ENCODE measurements at places on chromosomes 12 and 14. TPM values are rescaled to one million over a fixed set of nuclear protein-coding genes. Genes with fewer than 3 reads are reported as not detected.
A peak's percentile ranks its signal among the peaks of the same experiment; 100 is the strongest.

The STAT6 gene
- 239 TPM for total RNA-seq

The KRT75 gene
- total RNA-seq: not detected

The GCH1 gene
- 54.8 TPM for total RNA-seq

The SRRM4 gene
- total RNA-seq: not detected

The M6PR gene
- total RNA-seq: 224 TPM

The FGF6 gene
- total RNA-seq: not detected

DNA sequence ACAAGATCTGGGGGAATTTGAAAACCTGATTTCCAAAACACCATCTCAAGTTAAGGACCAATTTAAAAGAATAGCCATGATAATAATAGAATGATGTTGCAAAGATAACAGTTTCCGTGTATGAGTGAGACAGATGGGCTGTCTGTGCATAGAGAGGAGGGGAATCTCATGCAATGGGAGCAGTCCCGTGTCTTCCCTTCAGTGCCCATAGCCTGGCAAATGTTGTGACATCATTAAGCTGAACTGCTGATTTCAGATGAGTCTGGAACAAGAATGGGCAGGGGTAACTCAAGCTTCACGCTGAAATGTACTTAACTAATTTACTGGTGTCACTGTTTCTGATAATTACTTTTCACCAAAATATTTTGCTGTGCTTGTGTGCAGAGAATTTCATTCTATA is 454.0 kb downstream of the FOXG1 start:
- H3K4me3 ChIP-seq: no peak overlapping the region
- no peaks in the 10 kb centered on the region for H3K36me3 ChIP-seq
- DNase-seq: no peak
- no peak overlapping the region for H3K27ac ChIP-seq

DNA sequence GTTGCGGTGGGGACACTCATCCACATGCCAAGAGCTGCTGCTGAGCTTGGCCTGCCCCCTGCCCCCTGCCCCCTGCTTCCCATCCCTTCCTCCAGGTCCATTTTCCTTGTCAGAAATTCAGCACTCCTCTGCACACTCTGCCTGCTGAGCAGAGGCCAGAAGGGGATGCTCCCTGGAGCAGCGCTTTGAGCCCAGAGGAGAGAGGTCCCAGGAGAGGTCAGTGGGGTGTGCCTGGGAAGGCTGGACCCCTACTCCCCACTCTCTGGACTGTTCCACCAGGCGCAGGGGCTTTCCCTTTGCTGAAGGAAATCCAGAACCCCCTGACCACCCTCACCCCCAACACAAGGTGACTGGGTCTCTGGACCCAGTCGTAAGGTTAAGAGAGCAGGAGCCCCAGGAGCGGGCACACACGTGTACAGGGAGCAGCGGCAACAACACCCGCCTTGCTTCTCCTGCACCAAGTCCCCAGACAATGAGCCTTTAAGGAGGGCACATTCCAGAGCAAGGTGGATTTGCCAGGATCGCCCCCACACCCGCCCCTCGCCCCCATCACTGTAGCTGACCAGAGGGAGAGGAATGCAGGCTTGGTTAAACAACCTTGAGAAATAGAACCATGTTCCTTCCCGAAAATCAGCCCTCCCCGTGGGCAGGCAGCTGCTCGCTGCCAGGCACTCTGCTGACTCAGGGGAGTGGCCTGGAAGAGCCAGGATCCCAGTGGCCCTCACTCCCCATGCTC is 30.7 kb downstream of the ISCA2 start:
- H3K27ac ChIP-seq: no peak overlapping the region
- H3K4me3 ChIP-seq: no peak overlapping the region
- H3K4me1 ChIP-seq: no peaks in the 10 kb centered on the region
- DNase-seq: no peak

DNA sequence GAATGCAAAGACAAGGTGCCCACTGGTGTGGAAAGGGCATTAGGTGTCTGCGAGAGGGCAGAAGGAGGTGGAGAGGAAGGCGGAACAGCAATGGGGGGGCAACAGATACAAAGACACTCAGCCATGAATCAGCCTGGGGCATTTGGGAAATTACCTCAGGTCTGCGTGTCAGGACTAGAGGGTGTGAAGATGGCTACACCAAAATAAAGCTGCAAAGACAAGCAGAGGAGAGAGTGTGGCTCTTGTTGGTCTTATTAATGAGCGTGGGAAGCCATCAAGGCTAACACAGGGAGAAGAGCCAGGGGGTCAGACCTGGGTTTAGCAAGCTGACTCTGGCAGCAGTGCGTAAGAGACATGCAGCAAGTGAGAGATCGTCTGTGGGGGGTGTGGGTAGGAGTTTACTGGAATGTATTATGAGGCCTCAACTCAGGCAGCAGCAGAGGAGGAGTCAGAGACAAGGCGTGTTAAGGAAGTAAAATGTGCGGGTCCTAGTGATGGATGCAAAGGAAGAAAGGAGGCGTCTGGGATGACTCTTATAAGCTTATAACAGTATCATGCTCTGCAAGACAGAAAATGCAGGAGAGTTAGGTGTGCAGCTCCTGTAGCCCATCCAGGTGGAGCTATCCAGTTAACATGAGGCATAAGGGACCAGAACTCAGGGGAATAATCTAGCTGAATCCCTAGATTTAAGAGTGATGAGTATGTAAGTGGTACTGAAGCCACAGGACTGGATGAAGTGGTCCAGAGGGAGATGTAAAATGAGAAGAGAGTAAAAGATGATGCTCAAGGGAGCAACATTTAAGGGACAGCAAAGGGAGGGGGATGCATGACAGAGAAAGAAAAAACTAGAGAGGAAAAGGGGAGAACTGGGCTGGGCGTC is 50.4 kb downstream of the KCNK10 start:
- H3K27me3 ChIP-seq: peaks cover 4% of the 10 kb centered on the region
- DNase-seq: no peak
- no peak overlapping the region for H3K27ac ChIP-seq
- no peaks in the 10 kb centered on the region for H3K36me3 ChIP-seq
- H3K4me1 ChIP-seq: no peaks in the 10 kb centered on the region
- H3K4me3 ChIP-seq: no peak overlapping the region

- H3K4me3 ChIP-seq: no peak overlapping the region
- H3K27me3 ChIP-seq: no peaks in the 10 kb centered on the region
- no peak overlapping the region for H3K27ac ChIP-seq
- H3K4me1 ChIP-seq: peaks cover 23% of the 10 kb centered on the region
- peaks cover 8% of the 10 kb centered on the region for H3K36me3 ChIP-seq
- DNase-seq: no peak
Observed at GRCh38 chr12:46445093-46445492, 72.5 kb upstream of the SLC38A2 start.

GRCh38 chr14:21102521-21103410 is 1.9 kb downstream of the TMEM253 start:
- H3K36me3 ChIP-seq: peaks cover 1% of the 10 kb centered on the region
- H3K27me3 ChIP-seq: peaks cover 11% of the 10 kb centered on the region
- no peak for DNase-seq
- H3K4me1 ChIP-seq: peaks cover 47% of the 10 kb centered on the region

- no peak overlapping the region for H3K27ac ChIP-seq
- H3K36me3 ChIP-seq: no peaks in the 10 kb centered on the region
- no peaks in the 10 kb centered on the region for H3K4me1 ChIP-seq
- no peaks in the 10 kb centered on the region for H3K27me3 ChIP-seq
Observed at GRCh38 chr14:23829736-23830471, 123.7 kb upstream of the DHRS4 start.

DNA sequence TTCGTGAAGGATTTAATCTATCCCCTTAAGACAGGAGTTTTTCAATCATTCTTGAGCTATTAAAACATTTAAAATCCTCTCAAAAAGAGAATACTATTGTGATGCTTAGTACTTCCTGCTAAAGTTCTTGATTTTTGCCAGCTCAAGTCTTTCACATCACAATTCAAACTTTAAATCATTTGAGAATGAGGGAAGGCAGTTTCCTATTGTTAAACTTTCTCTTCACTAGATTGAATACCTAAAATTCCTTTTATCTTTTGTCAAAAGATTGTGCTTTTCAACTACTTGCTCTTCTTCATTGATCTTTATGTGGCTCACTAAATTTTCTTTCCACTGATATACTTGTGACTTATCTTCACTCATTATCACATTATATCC is 44.1 kb downstream of the ABCD2 start:
- H3K27me3 ChIP-seq: no peaks in the 10 kb centered on the region
- H3K27ac ChIP-seq: no peak overlapping the region
- H3K36me3 ChIP-seq: peaks cover 68% of the 10 kb centered on the region
- H3K4me3 ChIP-seq: no peak overlapping the region
- H3K4me1 ChIP-seq: peaks cover 6% of the 10 kb centered on the region
- no peak for DNase-seq

GRCh38 chr12:108572166-108572790 is 9.9 kb downstream of the ISCU start:
- no peak for DNase-seq
- peaks cover 88% of the 10 kb centered on the region for H3K4me1 ChIP-seq
- no peak overlapping the region for H3K4me3 ChIP-seq
- peaks cover 5% of the 10 kb centered on the region for H3K27me3 ChIP-seq

DNA sequence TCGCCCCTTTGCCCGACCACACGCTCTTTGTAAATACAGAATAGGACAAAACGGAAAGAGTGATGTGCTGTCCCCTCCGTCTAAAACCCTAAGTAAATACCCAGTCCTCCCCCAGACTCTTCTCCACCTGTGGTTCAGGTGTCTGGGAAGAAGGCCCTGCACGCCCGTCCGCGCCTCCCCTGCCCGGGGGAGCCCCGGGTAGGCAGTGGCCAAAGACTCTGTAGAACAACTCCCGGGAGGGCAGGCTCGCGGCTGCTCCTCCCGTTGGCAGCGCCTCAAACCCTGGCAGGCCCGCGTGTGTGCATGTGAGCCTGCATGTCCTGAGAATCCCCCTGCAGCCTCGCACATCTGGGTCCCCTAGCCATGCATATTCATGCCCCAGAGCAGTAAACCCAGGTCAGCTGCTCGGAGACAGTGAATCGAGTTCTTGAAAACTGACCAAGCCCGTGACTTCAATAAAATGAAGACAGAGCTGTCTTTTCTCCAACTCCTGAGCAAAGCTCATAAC is 165.8 kb downstream of the MON2 start:
- no peaks in the 10 kb centered on the region for H3K36me3 ChIP-seq
- H3K27ac ChIP-seq: no peak overlapping the region
- no peak for DNase-seq
- peaks cover 3% of the 10 kb centered on the region for H3K4me1 ChIP-seq
- H3K27me3 ChIP-seq: peaks cover 75% of the 10 kb centered on the region

DNA sequence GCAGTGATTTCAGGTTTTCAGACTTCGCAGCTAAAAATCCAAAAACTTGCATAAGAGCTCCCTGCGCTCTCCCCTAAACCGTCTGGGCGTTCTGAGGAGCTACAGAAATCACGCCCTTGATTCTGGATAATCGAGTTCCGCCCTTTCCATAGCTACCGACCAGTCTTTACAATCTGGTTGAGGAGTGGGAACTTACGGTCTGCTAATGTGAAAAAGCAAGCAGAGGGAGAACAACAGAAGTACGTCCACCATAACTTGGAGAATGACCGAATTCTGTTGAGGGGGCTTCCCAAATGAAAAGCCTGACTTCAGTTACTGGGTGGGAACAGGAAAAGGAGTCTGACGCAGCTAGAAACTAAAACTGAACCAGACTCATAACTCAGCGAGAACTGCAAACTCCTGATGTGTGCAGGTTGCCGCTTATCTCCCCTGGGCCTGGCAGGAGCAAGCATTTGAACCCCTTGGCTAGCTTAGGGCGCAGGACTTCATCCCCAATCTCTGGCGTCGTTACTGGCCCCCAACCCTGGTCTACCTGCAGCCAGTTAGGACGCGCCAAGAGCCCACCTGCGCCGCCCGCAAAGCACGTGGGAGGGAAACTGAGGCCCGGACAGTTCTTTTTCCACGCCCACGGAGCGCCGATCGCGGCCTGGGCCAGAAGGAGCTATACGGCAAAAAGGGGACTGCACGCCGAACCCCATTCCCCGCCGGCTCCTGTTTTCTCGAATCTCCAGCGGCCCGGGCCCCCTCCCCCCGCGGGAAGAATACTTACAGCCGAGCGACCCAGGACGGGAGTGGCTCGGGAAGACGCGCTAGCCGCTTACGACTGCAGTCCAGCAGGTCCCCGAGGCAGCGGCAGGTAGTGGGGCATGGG is 838 bp downstream of the LRIG3 start:
- H3K27me3 ChIP-seq: peaks cover 32% of the 10 kb centered on the region
- H3K27ac ChIP-seq: no peak overlapping the region
- no peak for DNase-seq
- no peak overlapping the region for H3K4me3 ChIP-seq
- peaks cover 5% of the 10 kb centered on the region for H3K4me1 ChIP-seq
- H3K36me3 ChIP-seq: no peaks in the 10 kb centered on the region

DNA sequence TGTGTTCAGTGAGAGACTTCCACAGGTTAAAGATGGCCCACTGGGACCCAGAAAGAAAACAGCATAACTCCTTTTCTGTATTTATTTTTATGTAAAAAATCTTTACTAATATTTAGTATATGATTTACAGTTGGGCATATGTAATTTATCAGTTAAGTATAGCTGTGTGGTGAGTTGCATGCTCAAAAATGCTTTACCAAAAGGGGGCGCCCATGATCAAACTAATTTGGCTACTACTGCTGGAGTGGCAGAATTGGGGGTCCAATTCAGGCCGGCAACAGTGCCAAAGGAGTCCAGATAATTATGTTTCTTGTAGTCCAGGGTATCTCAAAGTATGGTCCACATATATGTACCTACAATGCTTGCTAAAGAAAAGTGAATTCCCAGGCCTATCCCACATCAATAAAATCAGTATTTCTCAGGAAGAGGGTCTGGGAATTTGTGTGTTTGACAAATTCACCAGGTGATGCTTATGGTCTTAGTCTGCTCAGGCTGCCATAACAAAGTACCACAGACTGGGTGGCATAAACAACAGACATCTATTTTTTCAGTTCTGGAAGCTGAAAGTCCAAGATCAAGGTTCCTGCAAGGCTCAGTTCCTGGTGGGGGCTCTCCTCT is 152.0 kb downstream of the KTN1 start:
- peaks cover 3% of the 10 kb centered on the region for H3K4me1 ChIP-seq
- DNase-seq: peak; percentile 61
- H3K36me3 ChIP-seq: no peaks in the 10 kb centered on the region

- H3K4me1 ChIP-seq: peaks cover 1% of the 10 kb centered on the region
- no peak for DNase-seq
- H3K27ac ChIP-seq: no peak overlapping the region
- H3K36me3 ChIP-seq: no peaks in the 10 kb centered on the region
Observed at GRCh38 chr12:65536876-65537681, 258.6 kb downstream of the MSRB3 start.

DNA sequence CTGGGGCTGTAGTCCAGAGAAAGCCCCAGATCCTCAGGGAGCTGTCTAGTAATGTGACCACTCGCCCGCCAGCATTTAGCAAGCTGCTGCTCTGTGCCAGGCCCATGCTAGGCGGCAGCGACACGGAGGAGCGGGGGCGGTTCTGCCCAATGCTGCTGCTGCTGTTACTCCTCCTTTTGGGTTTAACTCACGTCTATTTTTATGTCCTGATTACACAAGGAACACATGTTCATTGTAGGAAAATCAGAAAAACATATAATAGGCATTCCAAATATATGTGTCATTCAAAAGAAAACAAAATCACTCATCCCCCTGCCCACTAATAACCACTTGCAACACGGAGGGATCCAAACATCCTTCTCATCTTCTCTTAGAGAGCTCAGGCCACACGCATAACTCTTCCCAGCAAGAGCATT is 30.4 kb downstream of the CCDC92 start:
- H3K27me3 ChIP-seq: no peaks in the 10 kb centered on the region
- H3K36me3 ChIP-seq: peaks cover 20% of the 10 kb centered on the region
- peaks cover 22% of the 10 kb centered on the region for H3K4me1 ChIP-seq
- H3K4me3 ChIP-seq: no peak overlapping the region
- no peak for DNase-seq
- H3K27ac ChIP-seq: no peak overlapping the region

- H3K27me3 ChIP-seq: no peaks in the 10 kb centered on the region
- no peak overlapping the region for H3K27ac ChIP-seq
- H3K4me1 ChIP-seq: no peaks in the 10 kb centered on the region
- no peak overlapping the region for H3K4me3 ChIP-seq
Observed at GRCh38 chr14:104437703-104438102, 141.9 kb upstream of the C14orf180 start.

Measured in activated CD4-positive, alpha-beta T cell treated with anti-CD3 and anti-CD28 coated beads, Interleukin-2, amount 10 ng/mL, durations not matched to agents 7 days and 5 days (primary cell).